Placental pericyte (primary cell): ENCODE measurements at places on chromosomes 12 and 14. TPM values are rescaled to one million over a fixed set of nuclear protein-coding genes. Genes with fewer than 3 reads are reported as not detected.

Gene NFE2
- total RNA-seq: 0.44 TPM in 1 of 2 replicates, not detected in the other

Gene PLEK2
- total RNA-seq: 12.0 and 44.7 TPM in 2 replicates

Gene SLC38A4
- 3.1 and 14.7 TPM in 2 replicates for total RNA-seq

Gene RTRAF
- 64.7 and 81.0 TPM in 2 replicates for total RNA-seq

Gene ASIC1
- total RNA-seq: 0.72 and 3.5 TPM in 2 replicates

Gene RAB5B
- 77.3 and 104 TPM in 2 replicates for total RNA-seq

Gene RNF212B
- not detected in 2 replicates for total RNA-seq

Gene CCDC175
- total RNA-seq: not detected in 2 replicates

Gene CD163L1
- 2.4 and 7.4 TPM in 2 replicates for total RNA-seq

Gene CEBPE
- not detected in 2 replicates for total RNA-seq

Gene RGS6
- not detected in 2 replicates for total RNA-seq

Gene AICDA
- not detected in 2 replicates for total RNA-seq

Gene B4GALNT1
- total RNA-seq: 2.8 and 5.3 TPM in 2 replicates
